ENCODE measurements at places on chromosomes 5 and 9.

GRCh38 chr9:98315551-98316060 lies 60.2 kb upstream of the TBC1D2 start:
- DNase-seq = peak; percentile 93

GRCh38 chr5:62152394-62153087 lies 153.5 kb upstream of the KIF2A start:
- no peak for DNase-seq

GRCh38 chr9:129398961-129399633 lies 221.0 kb upstream of the IER5L start:
- no peak for DNase-seq

DNA sequence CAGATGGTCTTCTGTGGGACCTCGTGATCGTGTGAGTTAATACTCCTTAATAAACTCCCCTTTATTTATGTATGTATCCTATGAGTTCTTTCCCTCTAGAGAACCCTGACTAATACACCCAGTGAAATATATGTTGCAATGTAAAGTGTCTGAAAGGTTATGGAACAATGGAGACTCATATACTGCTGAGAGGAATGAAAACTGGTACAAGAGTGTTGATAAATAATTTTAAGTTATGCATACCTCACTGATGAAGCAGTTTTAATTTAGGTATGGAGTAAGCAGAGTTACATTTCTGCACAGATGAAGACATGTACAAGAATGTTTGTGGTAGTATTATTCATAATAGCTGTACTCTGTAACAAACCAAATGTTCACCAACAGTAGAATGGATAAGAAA lies 438.3 kb downstream of the TAF11L14 start:
- no peak for DNase-seq

GRCh38 chr9:129640871-129641749 lies 841 bp downstream of the ASB6 start:
- DNase-seq = no peak

GRCh38 chr9:105244734-105245028 lies 230 bp downstream of the SLC44A1 start:
- DNase-seq = no peak

DNA sequence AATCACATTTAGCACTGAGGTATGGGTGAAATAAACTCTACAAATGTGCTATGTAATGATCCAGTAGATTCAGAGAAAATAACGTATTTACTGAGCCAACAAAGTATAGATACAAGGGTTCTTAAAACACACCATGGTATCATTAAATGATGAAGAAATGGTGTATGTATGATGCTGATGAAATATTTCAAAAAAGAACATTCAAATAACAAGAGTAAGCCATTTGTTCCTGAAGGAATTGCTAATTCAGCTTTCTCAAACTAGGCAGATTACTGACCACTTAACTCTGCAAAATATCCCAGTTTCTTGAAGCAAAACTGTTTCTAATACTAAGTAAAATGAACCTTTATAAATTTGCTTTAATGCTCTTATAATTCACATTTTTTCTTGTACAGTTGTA lies 97.6 kb upstream of the IFNE start:
- no peak for DNase-seq

DNA sequence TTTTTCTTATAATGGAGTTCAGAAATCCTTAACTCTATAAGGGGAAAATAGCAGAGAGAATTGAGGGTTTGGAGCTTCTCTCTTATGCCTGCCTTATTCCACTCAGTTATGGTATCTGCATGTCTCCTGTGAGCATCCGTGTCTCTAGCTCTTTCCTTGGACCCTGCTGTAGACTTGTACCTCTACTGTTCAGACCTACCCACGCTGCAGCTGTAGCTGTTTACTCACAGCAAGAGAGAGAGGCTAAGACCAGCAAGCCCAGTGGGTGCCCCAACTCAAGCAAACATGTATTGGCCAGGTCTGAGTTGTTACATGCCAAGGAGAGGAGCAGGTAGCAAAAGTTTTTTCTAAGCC lies 7.1 kb upstream of the PCSK1 start:
- DNase-seq = no peak

DNA sequence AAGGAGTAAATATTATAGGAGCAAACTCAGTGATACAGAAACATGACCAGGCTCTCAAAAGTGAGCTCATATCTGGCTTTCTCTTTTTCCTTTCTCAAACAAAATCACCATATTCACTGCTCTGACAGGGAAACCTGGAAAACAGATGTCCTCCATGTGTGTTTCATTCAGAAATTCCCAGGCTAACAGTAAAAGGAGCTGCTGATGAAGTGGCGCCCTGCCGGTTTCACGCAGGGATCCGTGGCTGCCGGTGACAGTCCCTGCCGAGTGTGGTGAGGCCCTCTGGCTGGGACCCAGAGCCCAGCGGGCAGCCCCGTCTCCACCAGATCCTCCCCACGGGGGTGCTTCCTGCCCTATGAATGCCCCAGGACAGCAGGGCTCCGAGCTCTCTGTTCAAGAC lies 208.1 kb downstream of the GNA14 start:
- DNase-seq = peak; percentile 60

GRCh38 chr9:109593612-109594011 lies 95.5 kb upstream of the PTPN3 start:
- DNase-seq = no peak

GRCh38 chr9:77180056-77180455 lies 2.7 kb downstream of the VPS13A start:
- no peak for DNase-seq

DNA sequence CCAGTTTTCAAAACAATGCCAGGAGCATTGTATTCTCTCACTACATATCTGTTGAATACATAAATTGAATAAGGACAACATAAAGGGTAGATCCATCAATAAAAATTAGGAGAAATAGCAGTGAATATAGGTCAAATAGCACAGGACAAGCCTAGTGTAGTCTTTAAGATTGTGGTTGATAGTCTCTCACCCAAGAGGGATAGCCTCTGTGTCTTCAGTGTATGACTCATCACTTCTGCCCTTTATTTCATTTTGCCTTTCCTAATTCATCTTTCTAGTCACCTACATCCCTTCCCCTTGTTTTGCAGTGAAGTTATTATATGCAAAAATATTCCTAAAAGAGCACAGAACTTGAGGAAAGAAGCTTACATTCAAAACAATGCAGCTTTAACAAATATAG lies 335.0 kb upstream of the TUSC1 start:
- DNase-seq = no peak

DNA sequence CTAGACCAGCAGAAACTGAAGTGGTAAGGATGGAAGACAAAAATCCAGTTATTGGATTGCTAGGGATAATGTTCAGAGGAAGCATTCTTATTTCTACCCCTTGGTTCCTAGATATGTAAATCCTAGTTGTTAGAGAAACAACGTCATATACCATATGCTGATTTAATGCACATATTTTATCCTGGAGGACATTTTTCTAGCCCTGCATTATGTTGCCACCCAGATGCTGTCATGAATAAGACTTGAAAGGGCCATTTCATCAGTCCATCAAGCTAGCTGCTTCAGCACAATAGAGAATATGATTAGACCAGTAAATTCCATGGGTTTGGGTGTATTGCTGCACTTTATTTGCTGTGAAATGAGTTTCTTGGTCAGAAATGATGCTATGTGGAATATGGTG lies 1736.4 kb downstream of the MAT2B start:
- no peak for DNase-seq

- no peak for DNase-seq
Observed at GRCh38 chr9:129007766-129008468, 20.2 kb downstream of the SH3GLB2 start.

DNA sequence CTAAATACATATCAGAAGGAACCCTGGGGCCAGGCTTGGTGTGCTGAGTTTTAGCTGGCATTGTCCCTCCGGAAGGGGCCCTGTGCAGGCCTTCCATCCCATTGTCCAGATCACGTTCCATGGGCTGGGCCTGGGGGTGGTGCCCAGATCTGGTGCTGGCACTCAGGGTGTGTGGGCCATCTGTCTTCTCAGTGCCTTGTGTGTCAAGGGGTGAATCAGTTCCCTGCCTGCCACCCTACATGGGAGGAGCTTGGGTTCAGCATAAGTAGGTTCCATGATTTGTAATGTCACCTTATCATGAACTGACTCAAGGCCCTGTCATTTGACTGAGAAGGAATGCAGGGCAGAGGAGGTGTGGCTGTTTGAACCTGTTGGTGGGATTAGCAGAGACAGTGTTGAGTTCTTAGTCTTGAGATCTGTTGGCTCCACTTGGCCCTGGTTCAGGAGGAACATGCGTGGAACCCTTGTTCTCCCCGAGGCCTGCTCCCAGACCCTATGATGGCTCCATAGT lies 176.8 kb downstream of the MACROH2A1 start:
- no peak for DNase-seq

GRCh38 chr5:29131285-29131684 lies 2062.2 kb upstream of the CDH6 start:
- DNase-seq = no peak

DNA sequence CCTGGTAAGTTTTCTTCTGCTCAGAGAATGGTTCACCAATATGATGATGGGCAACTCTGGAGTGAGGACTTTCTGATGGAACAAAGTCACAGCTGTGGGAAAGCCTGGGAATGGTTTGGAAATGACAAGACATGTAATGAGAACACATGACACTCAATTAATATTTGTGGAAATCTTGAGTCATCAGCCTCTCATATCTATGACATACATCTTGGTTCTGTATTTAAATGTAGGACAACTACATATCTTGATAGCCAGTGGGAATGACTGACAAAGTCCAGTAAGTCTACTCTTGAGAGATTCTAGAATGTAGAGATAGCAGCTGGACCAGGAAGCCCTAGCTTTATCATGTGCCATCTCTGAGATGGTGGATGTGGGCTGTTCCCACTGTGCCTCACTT lies 85.5 kb downstream of the PALM2AKAP2 start:
- no peak for DNase-seq

DNA sequence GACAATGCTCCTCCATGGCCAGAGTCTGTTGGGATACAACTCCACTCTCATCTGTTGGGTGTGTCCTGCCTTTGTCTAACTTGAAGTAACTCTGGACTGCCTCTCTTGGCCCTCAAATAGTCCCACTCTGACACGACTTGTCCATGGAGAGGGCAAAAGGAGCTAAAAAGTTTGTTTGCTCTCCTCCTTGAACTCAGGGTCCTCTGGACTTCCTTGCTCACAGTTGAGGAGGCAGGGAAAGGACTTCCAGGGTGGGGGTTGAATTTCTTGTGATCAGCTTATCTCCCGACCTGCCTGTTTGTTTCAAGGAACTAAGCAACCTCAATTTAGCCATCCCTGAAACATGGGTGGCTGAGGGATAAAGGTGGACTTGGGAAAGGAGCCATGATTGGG lies 11.7 kb downstream of the DNAJB5 start:
- DNase-seq = no peak

- peak; percentile 77 for DNase-seq
Observed at GRCh38 chr5:176365351-176366231, at the start of gene ARL10. Gene ARL10 (plus strand): TSS chr5:176365487. CDS start chr5:176365564, 77 bp downstream.

DNA sequence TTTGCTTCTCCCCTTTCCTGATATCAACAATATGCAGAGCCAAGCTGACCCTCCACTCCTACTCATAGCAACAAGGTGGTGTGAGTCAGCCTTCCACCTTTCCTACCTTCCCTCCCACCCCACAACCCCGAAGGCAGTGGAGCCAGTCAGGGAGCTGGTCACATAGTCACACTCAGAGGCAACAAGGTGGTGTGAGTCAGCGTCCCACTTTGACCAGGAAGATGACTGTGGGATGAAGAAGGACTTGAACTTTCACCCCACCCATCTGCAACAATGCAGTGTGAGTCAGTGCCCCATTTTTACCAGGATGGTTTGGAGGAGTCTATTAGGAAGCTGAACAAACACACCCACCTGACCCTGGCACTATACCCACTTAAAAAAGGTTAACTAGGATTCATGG lies 30.1 kb upstream of the ZNF782 start:
- DNase-seq = no peak

- no peak for DNase-seq
Observed at GRCh38 chr5:27234916-27235315, 196.5 kb upstream of the CDH9 start.

GRCh38 chr5:83776437-83777031 lies 55.9 kb upstream of the HAPLN1 start:
- DNase-seq = no peak

DNA sequence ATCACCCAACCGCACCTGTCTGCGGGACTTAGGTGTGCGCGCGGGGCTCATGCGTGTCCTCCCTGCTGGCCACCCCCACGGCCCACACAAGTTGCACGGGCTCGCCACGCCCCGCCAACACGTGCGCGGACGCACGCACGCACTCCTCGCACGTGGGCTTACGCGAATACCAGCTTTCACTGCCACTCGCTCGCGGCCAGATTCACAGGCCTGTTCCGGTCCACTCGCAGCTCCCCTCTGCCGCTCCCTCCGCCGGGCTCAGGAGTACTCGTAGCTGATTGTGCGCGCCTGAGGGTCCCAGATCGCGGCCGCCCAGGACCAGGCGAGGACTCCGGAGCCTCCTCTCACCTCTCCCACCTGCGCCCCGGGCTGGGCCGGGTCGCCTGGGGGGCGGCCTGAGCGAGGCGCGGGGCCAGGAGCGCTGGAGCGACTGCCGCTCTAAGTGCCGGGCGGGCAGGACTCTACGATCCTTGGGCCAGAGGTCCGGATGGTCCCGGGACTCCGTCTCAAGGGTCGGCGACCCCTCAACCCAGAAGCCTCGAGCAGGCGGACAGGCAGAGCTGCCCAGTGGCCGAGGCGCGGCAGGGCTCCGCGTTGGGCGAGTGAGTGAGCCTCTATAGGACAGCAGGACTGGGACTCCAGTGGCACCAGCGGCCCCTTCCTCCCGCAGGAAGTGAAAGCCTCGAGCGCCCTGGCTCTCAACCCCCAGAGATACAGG lies 3.4 kb downstream of the PCDHGC5 start:
- DNase-seq = no peak

- no peak for DNase-seq
Observed at GRCh38 chr9:117458066-117458465, 43.2 kb upstream of the ASTN2 start.

- no peak for DNase-seq
Observed at GRCh38 chr5:111929867-111930266, 172.9 kb upstream of the NREP start.

DNA sequence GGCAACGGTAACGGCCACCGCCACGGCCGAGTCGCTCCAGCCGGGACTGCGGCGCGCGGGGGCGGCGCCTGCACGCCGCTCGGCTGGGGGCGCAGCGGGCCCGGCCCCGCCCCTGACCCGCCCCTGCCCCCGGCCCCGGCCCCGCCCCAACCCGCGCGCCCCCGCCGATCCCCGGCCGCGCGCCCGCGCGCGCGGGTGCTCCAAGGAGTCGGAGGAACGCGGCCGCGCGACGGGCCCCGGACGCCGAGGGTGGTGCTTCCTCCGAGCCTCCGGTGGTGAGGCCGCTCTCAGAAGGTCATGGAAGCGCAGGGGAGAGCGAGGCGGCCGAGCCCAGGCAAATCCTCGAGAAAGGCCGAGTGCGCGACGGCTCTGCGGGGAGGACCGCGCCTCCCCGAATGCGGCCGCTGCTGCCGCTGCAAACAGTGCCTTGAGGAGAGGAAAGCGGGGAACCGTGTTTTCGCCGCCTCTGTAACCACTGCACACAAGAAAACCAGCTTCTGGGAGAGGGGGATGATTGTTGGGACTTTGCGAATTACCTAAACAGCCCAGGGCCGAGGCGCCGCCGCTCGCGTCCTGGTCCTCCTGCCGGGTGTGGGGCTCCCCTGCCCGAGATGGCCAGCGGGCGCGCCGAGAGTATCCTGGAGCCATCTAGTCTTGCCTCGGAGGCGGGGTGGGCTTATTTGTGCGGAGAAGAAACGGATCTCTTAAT lies at the start of gene LIFR:
TSS of gene LIFR (minus strand) at position 48 of the 709 bp plus-strand sequence. CDS start 25,999 bp downstream, outside the sequence.
- peak; percentile 77 for DNase-seq

- DNase-seq = peak; percentile 69
Observed at GRCh38 chr9:72305102-72305546, 59.9 kb downstream of the ZFAND5 start.

- peak; percentile 35 for DNase-seq
Observed at GRCh38 chr5:66666778-66667177, 70.6 kb downstream of the MAST4 start.

GRCh38 chr5:169164481-169164925 lies 136.4 kb downstream of the SLIT3 start:
- DNase-seq = no peak

- DNase-seq = no peak
Observed at GRCh38 chr5:120848883-120849282, 384.8 kb downstream of the PRR16 start.

Data from HEK293T (cell line).